ENCODE measurements at places on chromosomes 16 and 17. TPM values are rescaled to one million over a fixed set of nuclear protein-coding genes. Genes with fewer than 3 reads are reported as not detected.

Gene TMEM114
- polyA plus RNA-seq = not detected

Gene CDR2
- 50.3 TPM for polyA plus RNA-seq

Gene TSPOAP1
- 10.9 TPM for polyA plus RNA-seq

Gene MYO15A
- 2.5 TPM for polyA plus RNA-seq

Gene ZNF469
- polyA plus RNA-seq = under 0.01 TPM

Gene HS3ST3A1
- not detected for polyA plus RNA-seq

Gene RAD51D
- 12.2 TPM for polyA plus RNA-seq

Gene GRB7
- polyA plus RNA-seq = 42.4 TPM

Gene HS3ST6
- not detected for polyA plus RNA-seq

Gene COPZ2
- polyA plus RNA-seq = 4.4 TPM

Gene TBC1D3
- not detected for polyA plus RNA-seq

Gene ZPBP2
- polyA plus RNA-seq = not detected

Gene FBXO47
- polyA plus RNA-seq = not detected

Gene GJD3
- polyA plus RNA-seq = not detected

Gene TIMM22
- 6.9 TPM for polyA plus RNA-seq

Gene BIRC5
- polyA plus RNA-seq = 12.9 TPM

Gene ARL6IP1
- 212 TPM for polyA plus RNA-seq

Gene SPATA20
- polyA plus RNA-seq = 20.6 TPM

Gene KCNG4
- polyA plus RNA-seq = not detected

Gene CSH2
- polyA plus RNA-seq = 0.32 TPM

Gene MRPL10
- polyA plus RNA-seq = 54.1 TPM

Gene TRIM47
- 24.9 TPM for polyA plus RNA-seq

Gene EME1
- polyA plus RNA-seq = 2.5 TPM
